ENCODE measurements at places on chromosomes 3 and 15.

GRCh38 chr3:149548669-149549065 is 74.2 kb downstream of the TM4SF4 start:
- no peak for DNase-seq

GRCh38 chr15:38304481-38304880 is 51.8 kb downstream of the SPRED1 start:
- no peak for DNase-seq

- DNase-seq = no peak
Measured at GRCh38 chr3:39446444-39446843, 21.0 kb upstream of the MOBP start.

DNA sequence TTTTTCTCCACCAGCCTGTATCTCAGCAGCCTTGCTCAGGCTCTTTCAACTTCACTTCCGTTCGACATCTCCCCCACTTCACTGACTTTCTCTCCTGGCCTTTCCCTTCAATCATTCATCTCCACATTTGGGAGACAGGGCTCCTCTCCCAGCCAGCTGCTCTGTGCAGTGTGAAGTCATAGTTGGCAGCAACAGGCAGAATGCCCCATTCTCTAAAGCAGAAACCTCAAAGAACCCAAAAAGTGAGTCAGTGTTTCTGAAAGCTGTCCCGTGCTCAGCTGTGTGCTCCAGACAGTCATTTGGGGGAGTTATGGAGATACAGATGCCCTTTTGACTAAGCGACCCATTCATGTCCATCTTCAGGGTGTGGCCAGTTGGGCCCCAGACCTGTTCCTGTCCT is 54.3 kb downstream of the NTRK3 start:
- no peak for DNase-seq

- DNase-seq = no peak
Measured at GRCh38 chr15:67100801-67101581, 35.6 kb downstream of the SMAD3 start.

- DNase-seq = no peak
Measured at GRCh38 chr15:36449662-36450145, 129.7 kb upstream of the CDIN1 start.

- no peak for DNase-seq
Measured at GRCh38 chr15:28919679-28920655, 34.2 kb downstream of the APBA2 start.

- no peak for DNase-seq
Measured at GRCh38 chr3:128133273-128133883, 9.8 kb upstream of the RUVBL1 start.

DNA sequence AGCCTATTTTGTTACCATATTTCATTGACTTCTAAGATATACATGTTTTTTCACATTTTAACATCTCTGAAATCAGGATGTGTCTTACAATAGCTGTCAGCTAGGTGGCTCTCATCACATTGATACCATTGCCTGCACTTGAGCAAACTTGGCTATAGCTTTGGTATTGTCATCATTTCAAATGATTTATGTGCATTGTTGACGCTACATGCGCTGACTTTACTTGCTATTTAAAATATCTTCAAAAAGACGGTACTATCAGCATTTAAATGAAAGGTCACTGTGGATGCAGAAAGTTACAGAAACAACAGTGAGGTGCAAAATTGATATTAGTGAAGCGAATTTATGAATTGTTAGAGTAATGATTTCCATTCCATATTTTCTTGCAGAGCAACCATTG is 54.0 kb upstream of the ABHD2 start:
- no peak for DNase-seq

DNA sequence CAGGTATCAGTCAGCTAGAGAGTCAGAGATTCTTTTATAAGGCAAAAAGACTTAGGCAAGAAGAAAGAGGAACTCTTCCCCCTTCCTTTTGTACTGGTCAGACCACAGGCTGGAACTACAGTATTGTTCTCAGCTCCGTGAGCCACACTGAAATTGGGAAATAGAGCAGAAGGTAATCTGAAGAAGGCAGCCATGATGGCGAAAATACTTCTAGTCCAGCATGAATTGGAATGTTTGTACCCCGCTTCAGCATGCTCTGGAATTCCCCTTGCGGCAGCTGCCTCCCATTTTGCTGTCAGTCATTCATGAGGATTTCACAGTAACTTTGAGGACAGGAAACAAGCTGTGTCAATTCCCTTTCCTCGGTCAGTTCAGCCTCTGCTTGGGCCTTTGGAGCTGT is 96.2 kb downstream of the CORO2B start:
- no peak for DNase-seq

GRCh38 chr3:178669022-178669601 is 132.9 kb downstream of the KCNMB2 start:
- no peak for DNase-seq

GRCh38 chr15:51307325-51307724 is 31.1 kb downstream of the CYP19A1 start:
- no peak for DNase-seq

DNA sequence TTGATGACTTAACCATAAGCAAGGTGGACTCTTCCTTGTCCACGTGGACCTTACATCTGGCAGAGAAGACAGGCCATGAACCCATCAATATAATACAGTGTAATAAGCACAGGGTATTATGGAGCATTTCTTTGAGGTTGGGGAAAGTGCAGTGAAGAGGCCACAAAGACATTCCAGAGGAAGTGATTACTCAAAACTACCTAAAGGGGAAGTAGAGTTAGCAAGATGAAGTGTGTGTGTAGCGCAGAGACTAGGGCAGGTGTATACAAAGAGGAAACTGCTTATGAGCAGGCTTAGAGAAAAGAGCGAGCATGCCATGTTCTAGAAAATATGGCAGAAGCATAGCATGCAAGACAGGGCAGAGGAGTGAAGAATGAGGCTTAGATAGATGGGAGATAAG is 17.9 kb downstream of the CP start:
- DNase-seq = no peak

DNA sequence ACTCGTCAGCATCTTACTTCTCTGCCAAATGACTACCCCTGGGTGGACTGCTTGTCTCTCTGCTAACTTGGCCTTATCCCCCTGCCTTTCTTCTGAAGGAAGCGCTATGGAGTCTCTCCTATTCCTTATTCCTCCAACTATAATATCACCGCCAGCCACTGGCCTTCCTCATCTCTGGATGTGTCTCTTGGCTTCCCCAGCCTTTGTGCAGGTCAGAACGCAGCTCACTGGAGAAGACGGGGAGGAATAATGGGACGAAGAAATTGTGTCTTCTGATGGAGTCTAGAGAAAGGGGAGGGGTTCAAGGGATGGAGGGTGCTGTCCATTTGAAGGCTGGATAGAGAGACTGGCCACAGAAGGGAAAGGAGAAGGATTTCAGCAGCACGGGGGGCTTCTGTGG is 16.9 kb downstream of the ITGA11 start:
- DNase-seq = no peak

Data from activated CD4-positive, alpha-beta T cell treated with anti-CD3 and anti-CD28 coated beads for 1 hour (primary cell).